ENCODE measurements at places on chromosomes 5 and 9.

GRCh38 chr5:133235696-133236426, 184.0 kb downstream of the HSPA4 start:
- DNase-seq = no peak

DNA sequence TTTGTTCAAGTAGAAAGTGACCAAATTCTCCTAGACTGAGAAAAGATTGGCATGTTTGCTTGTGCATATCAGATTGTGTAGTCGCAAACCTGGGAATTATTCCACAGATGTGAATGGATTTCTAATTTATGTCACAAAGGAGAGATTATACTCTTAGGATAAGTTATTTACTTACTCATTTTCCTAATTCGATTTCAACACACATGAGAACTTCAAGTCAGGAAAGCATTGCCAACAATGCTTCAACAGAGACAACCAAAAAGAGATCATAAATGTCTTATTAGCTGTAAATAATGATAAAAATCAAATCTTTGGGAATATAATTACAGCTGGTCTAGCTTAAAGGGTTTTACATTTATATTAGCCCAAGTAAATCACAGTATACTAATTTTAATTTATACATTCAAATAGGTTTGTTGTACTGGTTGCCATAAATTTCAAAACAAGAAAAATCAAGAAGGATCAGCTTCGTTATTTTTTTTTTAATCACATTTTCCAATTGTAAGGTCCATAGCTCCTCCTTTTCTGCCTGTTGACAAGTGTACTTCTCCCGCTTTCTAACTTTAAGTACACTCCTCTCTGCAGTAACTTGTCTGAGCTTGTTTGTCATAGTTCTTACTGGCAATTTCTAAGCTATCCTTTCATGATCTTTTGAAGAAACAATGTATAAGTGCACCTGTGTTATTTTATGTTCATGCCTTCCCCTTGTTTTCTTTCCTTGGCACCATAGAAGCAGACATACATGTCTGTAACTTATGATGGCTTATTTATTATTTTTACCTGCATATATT, 246.6 kb downstream of the DEPDC1B start:
- no peak for DNase-seq

DNA sequence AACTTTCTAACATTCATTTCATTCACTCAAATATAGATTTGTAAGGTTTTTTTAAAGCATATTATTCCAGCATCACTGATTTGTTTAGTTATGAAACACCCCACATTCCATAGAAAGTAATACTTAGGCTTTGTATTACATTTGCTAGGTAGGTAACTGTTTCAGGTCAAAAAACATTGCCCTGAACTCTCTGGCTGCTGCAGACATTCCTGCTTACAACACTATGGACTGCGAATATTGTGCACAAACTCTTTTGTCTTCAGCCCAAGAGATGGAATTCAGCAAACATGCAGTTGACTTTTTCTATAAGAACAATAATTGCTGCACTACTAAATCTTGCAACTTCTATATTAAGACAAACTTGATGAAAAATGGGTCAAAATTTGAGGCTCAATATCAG, 301.0 kb downstream of the ARL15 start:
- no peak for DNase-seq

- no peak for DNase-seq
Observed at GRCh38 chr9:105496826-105497225, 49.0 kb downstream of the FSD1L start.

DNA sequence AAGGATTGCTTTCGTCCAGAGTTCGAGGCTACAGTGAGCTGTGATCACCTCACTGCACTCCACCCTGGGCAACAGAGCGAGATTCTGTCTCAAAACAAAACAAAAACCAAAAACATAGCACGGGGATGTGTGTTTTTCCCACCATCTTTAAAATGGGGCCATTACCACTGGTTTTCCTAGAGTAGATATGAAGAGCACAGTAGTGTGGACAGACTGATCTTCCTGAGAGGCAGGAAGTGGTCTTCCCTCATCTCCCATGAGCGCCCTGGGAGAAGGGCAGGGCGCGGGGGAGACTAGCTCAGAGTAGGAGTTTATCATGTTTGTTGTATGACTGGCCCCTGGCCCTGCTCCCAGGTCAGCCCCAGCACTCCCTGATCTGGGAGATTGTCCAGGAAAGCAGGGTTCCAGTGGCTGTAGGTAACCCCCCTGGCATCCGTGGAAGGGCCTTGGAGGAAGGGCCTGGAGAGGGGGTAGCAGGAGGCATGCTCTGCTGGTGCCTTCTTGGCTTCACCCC, 2.3 kb downstream of the SUSD3 start:
- no peak for DNase-seq

DNA sequence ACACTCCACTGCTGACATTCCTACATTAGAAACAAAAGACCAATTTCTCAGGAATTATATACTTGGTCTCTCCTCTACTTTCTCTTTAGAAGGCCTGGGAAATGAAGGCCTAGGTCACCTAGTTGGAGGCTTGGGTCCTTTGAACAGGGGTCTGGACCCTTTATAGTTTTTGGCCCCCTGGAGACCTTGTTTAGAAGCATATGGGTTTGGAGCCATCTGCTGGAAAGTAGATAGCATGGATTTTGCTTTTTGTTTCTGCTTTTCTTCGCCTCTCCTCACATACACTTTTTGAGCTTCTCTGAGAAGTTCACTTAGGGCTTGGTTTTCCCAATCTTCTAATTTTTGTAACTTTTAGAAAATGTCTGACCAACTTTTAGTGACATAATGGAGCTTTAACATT, 67.1 kb upstream of the CDK20 start:
- no peak for DNase-seq

DNA sequence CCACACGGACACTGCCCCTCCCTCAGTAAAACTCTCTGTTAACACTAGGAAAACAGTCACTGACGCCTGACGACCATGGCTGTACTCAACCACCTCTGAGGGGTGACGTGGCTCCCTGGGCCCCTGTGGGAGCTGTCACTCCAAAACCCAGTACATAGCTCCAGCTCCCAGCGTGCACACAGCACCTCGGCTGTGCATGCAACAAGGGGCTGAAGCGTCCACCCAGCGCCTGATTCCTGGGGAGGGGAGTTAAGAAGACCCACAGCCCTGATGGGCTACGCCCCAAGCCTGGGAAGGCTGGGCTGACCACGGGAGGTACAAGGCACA, 36.3 kb downstream of the SLC12A7 start:
- DNase-seq = no peak

- DNase-seq = no peak
Observed at GRCh38 chr9:24986331-24986730, 440.6 kb upstream of the IZUMO3 start.

DNA sequence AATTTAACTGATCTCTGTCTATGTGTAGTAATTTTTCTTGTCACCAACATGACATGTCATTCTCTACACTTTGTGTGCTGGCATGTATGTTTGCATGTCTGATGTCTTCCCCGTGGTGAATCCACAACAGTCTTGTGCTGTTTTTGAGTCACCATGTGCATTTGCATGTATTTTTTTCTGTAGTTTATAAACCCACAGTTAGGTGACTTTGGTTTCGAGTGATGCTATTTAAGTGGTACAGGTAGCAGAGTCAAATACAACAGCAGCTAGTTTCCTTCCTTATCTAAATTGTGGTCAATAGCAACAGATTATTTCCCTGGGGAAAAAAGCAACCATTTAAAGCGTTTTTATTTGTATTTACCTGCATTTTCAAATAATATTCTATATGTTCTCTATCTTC, 89.9 kb upstream of the FSD1L start:
- no peak for DNase-seq

- no peak for DNase-seq
Observed at GRCh38 chr5:158209219-158209908, 350.4 kb upstream of the CLINT1 start.

GRCh38 chr5:96016216-96016615, 54.6 kb upstream of the ELL2 start:
- DNase-seq = no peak

GRCh38 chr9:115223471-115223870, 105.5 kb upstream of the TNC start:
- no peak for DNase-seq

DNA sequence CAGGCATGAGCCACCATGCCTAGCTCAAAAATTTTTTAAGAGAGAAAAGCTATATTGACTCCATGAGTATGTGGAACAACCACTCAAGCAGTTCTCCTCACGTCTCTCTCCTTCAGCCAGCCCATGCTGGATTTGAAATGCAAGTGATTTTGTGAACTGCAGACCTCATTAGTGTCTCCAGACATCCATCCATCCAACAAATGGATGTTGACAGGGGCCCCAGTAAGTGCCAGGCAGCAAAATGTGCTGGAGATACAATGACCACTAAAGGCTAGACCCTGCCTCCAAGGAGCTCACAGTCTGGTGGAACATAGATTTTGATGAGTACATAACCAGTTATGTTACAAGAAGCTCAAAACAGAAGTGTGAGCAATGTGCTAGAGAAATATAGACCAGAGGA, 37.1 kb upstream of the PPARGC1B start:
- DNase-seq = no peak

DNA sequence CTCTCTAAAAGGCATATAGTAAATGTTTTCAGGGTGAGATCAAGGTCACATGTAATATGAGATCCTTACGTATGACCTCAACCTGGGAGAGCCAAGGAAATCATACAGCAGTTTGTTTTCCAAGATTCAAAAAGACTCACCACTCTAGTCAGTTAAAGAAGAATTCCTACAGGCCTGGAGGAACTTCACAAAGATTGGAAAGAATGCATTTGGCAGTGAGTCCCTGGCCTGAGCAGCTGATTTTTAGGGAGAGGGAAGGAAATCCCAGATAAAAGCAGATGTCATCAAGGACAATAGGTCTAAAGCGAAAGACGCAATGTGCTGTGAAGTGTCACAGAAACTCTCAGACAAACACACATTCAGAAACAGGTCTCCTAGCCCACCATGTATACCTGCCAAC, 424.0 kb upstream of the ZNF462 start:
- DNase-seq = no peak

DNA sequence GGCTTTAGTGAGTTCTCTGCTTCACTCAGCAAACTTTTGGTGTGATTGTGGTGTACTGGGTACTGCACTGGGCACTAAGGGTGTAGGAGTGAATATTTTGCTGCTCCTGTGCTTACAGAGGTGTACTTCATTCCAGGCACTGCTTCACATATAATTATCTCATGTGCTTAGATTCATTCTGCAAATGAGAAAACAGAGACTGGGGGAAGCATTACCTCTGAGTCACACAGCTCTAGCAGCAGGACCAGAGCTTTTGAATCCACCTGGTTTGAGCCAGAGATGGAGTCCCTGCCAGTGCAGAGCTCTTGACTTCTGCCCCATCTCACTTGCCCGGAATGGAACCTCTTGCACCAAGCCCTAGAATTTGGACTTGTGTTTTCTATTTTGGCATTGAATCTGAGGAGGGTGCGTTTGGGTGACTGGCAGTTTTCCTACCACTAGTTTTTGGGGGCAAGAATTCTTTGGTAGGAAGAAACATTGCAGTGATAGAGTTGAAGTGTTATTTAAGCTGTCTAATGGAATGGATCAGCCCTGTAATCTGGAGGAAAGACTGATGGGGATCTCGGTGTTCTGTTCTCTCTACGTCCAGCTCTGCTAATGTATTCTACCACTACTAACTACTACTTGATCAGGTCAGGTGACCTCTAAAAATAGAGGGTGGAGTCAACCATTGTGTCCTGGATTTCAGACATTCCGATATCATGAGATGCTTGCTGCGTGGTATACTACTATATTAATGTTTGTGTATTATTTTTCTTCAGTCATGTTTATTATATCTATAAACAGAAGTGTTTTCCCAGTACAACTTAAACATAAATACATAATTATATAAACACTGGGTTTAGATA, 2.5 kb downstream of the ARHGAP26 start:
- DNase-seq = no peak

- DNase-seq = no peak
Observed at GRCh38 chr5:172939071-172939470, 20.2 kb upstream of the RPL26L1 start.

DNA sequence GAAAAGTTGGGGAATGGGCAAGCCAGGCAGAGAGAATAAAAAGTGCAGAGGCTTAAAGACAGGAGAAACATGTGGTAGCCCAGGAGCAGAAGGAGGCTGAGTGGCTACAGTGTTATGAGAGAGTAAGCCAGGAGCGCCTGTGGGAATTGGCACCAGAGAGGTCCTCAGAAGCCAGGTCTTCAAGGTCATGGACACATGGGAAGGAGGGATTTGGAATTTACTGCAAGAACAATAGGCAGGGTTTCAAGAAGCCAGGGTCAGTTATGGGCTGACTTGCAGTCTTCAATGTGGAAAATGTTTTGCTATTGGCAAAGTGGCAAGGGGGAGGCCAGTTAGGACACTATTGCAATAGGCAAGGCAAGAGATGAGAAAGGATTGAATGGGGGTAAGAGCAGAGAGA, 29.3 kb downstream of the ERAP1 start:
- DNase-seq = no peak

- DNase-seq = no peak
Observed at GRCh38 chr5:136080113-136080482, 51.3 kb downstream of the TGFBI start.

- DNase-seq = no peak
Observed at GRCh38 chr9:37555786-37556185, 20.4 kb downstream of the FBXO10 start.

- no peak for DNase-seq
Observed at GRCh38 chr5:18761801-18762200, 1127.5 kb downstream of the TAF11L14 start.

DNA sequence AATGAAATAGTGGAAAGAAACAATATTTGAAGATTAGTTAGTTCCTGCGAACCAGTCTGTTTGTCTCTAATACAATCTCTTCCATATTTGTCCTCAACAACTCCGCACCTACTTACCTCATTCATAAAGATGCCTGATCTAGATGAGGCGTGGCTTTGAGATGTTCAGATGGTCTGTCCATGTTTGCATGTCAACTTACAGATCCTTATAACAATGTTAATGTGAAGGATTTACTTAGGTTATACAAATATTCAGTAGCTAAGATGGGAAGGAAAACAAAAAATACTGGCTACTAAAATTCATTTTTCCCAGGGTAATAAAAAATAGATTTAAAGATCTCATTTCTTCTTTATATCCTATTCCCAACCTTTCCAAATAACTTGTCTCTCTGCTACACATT, 8.3 kb downstream of the CDC14B start:
- DNase-seq = no peak

- no peak for DNase-seq
Observed at GRCh38 chr5:56475689-56476486, 242.8 kb upstream of the ANKRD55 start.

GRCh38 chr5:119402555-119402954, 46.7 kb downstream of the TNFAIP8 start:
- DNase-seq = no peak

- DNase-seq = no peak
Observed at GRCh38 chr5:147307170-147307569, 72.3 kb downstream of the STK32A start.

DNA sequence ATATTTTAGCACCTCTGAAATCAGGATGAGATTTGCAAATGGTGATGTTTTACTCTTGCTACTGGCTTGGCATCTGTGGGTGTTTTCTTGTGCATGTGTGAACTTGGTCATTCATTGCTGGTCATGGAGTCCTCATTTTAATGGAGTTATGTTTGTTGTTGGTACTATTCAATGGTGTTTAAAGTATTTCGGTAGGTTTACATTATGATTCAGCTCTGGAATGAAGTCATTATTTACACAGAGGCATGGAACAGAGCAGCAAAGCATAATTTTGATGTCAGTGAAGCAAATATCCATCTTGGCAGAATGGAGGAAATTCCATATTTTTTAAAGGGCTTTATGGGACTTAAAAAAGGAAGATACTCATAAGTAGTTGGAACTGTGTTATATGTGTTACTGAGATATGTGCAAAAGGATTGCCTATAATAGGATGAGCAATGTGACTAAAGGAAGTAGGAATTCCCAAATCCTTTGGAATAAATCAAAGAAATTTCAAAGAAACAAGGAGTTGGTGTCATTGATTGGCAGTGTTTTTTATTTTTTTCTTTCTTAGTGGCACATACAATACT, 147.4 kb downstream of the ACTBL2 start:
- no peak for DNase-seq
